ENCODE measurements at places on chromosomes 12 and 14.
A peak's percentile ranks its signal among the peaks of the same experiment; 100 is the strongest.

DNA sequence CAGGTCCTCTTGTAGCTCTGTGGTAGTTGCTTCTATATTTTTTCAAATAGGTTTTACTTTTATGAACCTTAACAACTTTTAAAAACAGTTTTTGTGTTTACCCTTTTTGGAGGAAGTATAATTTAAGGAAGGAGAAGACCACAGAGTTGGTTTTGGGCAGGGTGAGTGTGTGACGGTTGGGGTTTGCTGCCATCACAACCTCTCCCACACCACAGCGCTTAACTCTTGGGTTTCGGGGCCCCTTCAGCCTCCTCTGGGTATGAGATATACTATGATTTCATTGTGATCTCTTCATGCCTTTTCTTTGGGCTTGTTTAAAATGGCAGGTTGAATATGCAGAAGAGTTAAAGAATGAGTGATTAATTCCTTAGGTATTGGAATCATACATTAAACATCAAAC is 228.7 kb upstream of the CRY1 start:
- DNase-seq = peak; percentile 75

GRCh38 chr14:100402631-100403030 is 79.5 kb downstream of the SLC25A47 start:
- no peak for DNase-seq

- DNase-seq = peak; percentile 27
Measured at GRCh38 chr14:34722723-34723545, 8.5 kb upstream of the CFL2 start.

DNA sequence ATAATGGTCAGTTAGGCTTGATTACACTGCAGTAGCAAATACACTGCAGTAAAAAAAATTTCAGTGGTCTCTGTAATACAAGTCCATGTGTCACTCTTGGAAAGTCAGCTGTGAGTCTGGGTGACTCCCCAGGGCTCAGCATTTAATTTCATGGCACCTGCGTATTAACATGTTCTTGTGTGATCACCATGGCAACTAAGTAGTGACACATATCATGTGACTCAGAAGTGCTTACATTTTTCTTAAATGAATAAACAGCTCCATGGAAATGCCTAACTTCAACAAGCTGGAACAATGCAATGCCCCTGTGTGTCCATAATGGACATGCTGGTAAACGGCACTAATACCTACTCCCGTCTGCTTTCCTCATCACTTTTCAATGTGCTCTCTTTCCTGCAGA is 88.5 kb upstream of the ANO4 start:
- no peak for DNase-seq

- peak; percentile 8 for DNase-seq
Measured at GRCh38 chr14:80356413-80356812, 145.1 kb upstream of the DIO2 start.

DNA sequence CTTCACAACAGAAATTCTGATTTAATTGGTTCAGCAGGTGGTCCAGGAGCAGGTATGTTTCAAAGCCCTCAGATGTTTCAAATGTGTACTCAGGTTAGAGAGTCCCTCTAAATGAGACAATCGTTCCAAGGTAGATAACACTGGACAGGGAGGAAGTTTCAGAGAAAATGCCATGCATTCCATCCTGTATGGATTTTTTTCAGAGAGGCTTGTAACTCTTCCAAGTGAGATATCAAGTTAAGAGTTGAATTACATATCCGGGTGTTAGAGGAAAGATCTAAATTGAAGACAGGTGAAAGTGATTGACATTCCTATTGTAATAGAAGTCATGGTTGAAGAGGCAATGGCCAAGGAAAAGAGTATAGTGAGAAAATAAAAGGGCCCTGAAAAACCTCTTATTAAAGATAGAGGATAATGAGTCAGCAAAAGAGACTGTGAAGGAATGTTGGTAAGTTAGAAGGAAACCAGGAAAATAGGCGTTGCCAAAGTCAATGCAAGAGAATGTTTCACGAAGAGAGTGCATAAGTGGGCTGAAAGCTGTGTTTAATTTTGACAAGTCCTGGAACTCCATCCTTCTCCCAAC is 105.8 kb downstream of the BMP4 start:
- no peak for DNase-seq

DNA sequence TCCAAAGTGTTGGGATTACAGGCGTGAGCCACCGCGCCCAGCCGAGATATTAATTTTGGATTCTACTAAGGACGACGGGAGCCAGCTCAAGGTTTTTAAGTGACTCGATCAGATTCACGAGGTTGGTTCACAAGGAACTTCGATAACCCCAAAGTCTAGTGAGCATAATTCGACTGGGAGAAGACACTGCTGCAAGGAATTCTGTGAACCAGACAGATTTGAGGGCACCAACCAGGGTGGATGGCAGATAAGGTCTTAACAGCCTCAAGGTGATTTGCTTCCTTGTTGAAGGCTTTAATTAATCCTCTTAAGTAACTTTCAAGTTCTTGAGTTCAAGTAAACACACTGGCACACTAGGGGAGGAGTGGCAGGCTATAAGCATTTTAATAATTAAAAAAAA is 1.1 kb upstream of the KLHDC2 start:
- no peak for DNase-seq

DNA sequence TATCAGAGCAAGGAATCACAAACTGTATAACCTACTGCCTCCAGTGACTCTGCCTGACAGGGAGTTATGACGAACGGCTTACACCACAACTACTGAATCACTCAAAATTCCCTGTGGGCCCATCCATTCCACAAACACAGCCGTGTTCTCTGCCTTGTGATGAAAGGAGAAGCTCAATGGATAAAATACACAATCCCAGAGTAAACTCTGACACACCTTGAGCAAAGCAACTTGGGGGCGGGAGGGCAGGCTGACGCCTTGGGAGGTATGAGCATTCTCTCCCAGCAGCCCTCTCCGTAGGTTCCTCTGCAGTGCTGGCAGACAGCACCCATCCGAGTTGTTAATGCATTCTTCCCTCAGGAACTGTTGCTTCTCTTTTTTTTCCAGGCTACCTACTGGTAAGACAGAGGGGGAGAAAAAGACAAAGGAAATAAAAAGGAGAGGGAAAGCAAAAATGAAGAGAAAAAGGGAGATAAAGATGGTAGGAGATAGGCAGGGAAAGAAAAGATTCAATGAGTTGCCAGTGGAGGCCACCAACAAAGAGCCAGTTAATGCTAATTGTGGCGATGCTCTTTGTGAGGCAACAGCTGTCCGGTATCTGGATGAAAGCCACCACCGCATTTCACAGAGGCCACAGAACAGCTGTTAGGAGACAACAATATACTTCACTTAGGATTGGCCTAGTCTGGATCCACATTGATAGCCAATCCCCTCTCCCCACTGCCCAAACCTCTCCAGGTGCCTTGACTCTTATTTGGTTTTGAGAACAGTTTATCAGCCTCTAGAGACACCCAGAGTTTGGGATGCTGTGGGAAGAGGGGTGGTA is 4.7 kb upstream of the DIO2 start:
- no peak for DNase-seq

DNA sequence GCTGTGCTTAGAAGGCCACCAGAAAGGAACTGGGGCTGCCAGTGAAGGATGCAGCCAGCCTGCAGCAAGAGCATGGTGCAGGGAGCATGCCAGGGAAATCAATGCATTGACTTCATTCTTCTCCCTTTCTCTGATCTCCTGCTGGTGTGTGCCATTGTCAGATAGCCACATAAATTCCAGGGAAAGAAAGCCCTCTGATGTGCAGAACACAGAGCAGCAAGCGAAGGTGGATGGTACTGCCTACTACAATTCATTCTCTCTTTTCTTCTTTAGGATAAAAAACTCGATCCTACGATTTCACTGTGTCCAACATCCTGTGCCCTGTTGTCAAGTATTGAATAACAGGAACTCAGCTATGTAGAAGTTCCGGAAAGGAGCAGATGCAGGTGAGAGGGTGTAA is 446.7 kb upstream of the TMEM132C start:
- no peak for DNase-seq

DNA sequence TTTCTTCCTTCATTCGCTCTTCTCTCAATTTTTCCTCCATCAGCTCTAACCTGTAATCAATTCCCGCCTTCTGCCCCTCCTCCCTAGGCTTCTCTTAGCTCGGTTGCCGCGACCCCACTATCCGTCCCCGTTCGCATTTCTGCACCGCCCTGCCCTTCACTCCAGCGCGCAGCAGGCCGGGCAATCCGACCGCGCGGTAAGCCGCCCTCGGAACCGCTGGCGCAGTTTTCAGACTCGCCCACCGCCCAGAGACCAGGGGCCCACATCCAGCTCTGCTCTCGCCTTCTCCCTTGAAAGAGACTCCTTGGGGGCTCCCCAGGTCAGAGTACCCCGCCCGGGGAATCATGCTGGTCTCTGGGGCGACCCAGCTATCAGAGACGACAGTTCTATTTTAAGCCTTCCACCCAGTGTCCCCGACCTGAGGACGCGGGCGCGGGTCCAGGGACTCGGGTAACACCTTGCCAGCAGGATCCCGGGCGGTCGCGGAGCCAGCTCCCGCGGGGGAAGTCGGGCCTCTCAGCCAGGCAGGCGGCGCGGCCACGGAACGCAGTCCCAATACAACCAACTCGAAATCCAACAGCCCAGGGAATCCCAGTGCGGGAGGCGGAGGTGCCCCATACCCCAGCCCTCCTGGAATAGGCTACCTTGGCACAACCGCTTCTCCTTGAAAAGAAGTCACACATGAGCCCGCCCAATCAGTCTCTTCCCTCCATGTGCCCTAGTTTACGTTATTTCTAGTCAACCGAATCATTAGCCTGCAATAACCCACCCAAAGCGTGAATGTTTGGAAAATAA is 5.7 kb upstream of the SLC38A4 start:
- DNase-seq = no peak

GRCh38 chr14:80136358-80136757 is 74.9 kb downstream of the DIO2 start:
- DNase-seq = peak; percentile 28

Data from Jurkat, Clone E6-1 (cell line).